Fibroblast of skin of left quadriceps (primary cell): ENCODE measurements at places on chromosomes 16 and 17.

DNA sequence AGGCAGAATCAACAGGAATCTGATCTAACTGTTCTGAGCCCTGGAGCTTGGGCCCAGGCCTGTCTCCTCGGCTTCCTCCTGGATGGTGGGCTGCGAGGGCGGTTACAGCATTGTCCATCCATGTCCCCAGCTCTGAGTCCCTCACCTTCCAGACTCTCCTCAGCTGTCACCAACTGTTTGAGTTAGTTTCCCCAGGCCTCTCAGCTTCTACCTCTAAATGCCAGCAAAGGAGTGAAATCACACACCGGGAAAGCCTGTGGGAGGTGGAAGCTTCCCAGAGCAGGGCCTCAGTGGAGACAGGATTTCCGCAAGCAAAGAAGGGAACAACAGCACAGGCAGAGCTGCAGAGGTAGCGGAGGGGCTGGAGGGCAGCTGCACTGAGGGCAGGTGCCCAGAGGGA lies 9.4 kb upstream of the PRPSAP2 start:
- DNase-seq, result no peak

- no peak for DNase-seq
Measured at GRCh38 chr17:40555296-40556190, 9.7 kb downstream of the CCR7 start.

DNA sequence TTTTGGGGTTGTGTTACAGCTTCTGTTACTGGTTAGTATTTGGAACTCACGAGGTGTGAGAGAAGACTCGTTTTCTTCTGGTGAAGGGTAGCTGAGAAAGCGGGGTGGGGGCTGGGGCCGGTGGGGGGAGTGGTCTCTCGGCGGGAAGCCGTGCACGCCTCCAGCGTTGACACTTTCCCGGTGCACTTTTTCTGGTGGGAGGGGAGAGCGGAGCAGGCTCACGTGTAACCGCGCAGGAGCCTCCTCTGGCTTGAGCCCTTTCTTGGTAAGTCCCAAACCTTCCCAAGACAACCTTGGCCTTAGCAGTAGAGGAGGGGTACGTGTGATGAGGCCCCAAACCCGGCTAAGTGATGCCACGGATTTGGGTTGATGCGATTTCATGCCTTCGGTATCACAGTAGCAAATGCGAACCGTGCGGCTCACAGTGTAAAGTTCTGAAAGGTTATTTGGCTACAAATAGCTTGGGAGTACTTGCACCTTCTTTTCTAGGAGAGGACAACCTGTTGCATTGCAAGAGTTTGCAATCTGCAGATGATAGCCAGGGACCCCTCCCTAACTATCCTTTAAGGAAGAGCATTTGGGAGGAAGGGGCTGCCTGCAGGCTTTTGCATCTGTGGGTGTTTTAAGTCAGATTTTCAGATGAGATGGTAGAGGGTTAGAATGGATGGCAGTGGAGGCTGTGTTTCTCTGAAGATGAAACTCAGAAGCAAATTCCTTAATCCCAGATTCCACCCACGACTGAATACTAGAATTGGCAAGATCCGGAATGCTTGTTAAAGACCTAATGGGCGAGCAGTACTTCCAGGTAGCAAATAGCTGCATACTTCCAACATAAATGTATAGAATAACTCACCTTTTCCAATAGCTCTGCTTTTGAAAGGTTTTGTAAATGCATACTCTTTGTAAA lies 1.5 kb downstream of the HLF start:
- no peak for DNase-seq

DNA sequence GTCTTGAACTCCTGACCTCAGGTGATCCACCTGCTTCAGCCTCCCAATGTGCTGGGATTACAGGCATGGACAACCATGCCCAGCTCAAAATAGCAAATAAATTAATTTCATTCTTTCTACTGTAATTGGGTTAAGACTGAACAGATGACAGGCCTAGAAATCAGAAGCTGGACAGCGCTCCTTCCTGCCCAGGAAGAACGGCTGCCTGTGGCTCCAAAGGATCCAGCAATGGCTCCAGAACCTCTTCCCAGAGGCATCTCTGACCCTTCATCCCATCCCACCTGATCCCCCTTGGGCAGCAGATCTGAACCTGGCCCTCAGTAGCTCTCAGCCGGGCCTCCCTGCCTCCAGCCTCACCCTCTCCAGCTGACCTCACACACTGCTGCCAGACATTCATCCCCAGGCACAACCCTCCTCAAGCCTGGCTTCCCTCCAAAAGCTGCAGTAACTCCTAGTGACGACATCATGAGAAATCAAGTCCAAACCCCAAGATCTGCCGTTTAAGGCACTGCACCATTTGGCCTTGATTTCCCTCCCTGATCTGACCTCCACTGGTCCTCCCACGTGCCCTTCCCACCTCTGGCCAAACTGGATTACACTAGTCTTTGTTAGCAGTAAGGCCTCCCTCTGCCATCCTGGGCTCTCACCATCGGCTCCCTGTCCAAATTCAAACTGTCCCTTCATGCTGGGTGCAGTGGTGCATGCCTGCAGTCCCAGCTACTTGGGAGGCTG lies 3.1 kb upstream of the MIF4GD start:
- DNase-seq, result no peak

DNA sequence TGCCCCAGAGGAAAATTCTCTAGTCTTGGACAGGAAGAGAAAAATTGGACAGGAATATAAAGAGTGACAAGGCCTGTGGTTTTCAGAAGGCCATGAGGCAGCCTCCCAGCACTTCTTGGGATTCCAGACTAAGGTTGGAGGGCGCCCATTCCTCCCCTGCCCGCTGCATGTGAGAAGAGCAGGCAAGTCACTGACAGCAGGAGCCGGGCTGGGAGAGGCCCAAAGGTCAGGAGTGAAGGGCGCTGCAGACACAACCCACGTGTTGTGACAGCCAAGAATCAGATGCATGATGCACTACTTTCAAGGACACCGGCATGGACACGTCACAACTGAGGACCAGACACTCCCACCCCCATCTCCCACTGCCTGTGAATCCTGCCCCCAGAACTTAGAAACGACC lies 256.7 kb downstream of the CBLN1 start:
- no peak for DNase-seq

DNA sequence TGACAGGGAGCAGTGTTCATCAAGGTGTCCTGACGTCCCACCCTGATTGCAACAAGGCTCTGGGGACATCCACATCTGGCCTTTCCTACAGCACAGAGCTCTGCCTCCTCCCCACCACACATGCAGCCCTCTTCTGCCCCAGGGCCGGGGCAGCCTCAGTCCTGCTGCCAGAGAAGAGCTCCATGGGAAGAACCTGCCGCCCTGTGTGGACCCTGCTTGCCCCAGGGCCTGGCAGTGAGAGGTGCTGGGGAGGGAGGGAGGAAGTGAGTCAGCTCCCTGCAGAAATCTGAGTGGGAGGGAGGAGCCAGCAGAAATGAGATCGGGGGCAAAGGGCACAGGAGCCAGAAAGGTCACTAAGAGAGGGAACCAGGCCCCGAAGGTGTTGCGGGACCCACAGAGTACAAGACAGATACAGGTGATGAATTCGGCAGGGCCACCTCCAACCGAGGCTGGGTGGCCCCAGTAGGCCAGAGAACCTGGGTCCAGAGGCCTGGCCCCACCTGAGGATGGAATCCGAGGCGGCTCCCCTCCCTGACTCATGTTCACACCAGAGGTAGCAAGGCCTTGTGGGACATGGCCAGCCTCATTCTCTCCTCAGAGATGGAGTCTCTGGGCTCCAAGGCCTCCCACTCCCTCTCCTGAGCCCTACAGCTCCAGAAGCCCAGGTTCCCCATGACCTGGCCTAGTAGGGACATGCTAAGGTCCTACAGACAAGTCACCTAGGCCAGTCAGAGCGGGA lies 24.8 kb downstream of the MYO18A start:
- DNase-seq, result no peak

DNA sequence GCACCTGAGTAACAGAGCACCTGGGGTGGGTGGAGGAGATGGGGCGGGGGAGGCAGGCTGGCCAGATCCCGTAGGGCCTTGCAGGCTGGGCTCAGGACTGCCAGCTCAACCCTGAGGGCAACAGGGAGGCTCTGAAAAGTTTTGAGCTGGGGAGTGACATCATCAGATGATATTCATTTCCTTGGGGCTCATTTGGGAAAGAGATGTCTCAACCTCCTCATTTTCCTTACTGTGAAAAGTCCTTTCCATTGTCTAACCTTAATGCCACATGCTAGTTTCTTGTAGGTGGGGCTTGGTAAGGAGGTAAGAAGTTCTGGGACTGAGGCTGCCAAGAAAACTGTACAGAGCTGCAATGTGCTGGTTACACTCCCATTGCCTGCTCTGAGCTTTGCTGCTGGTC lies 3.7 kb downstream of the TNS4 start:
- DNase-seq, result no peak

GRCh38 chr17:76171706-76172105 lies 30.7 kb upstream of the FOXJ1 start:
- no peak for DNase-seq

- DNase-seq, result no peak
Measured at GRCh38 chr17:29196769-29197515, 16.7 kb upstream of the MYO18A start.

GRCh38 chr17:63124958-63125357 lies 158.9 kb downstream of the TANC2 start:
- DNase-seq, result no peak
